ENCODE measurements at places on chromosomes 1 and 21.

DNA sequence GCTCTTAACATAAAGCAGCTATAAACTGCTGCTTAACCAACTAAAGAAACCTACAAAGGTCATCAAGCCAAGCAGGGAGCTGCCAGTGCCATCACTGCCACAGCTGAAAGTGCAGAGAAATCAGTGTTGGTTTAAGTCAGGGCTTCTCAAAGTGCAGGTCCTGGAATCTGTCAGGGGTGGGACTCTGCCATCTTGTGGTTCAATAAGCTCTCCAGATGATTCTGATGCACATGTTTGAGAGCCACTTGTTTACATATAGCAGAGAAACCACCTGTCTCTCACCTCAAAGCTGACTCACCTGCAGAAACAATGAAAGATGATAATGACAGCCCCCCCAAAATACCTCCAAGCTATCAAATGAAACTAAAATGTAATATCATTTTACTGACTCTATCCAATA, 49.3 kb downstream of the SH3GLB1 start:
- DNase-seq: no peak

DNA sequence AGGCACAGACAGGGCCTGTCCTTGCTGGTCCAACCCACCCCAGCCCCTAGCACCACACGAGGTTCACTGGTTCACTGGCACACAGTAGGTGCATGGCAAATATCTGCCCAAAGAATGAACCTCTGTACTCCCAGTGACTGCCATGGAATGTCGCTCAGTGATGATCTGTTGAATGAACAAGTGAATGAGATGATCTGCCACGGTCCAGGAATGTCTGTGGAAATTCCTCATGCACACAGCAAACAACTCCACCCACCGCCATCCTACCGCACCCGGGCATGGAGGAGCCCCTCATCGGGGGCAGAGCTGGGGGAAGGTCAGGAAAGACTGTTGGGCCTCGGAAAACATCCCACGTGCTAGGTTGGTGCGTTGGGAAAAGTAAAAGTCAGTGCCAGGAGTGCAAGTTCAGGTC, 1.7 kb downstream of the HSPG2 start:
- no peak for DNase-seq

DNA sequence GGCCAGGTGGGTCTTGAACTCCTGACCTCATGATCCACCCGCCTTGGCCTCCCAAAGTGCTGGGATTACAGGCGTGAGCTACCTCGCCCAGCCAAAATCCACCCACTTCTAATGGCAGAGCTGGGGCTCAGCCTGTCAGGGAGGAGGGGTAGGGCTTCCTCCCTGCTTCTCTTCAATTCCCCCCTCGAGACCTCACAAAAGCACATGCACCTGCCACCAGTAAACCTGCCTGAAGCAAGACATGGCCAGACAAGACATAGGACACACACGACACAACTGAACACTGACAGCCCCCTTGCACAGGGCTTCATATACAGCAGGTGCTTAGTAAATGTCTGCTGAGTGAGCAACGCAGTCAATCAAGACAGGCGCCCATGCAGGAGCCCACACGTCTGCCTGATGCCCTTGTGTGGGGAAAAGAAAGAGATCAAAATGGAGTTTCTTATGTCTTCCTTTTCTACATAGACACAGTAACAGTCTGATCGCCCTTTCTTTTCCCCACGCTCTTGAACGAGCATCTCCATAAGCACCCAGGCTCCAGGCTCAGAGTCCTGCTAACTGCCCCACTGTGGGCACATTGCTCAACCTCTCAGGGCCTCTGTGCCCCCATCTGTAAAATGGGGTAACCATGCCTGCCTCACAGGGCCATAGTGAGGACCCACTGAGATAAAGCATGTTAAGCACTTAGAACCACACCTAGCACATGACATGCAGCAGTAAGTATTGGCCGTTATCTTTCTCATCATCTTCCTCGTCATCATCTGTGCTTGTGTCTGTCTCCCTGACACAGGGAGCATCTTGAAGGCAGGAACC, 8.8 kb downstream of the SDC3 start:
- no peak for DNase-seq

- DNase-seq: no peak
Observed at GRCh38 chr1:89555550-89555949, 30.9 kb downstream of the LRRC8B start.

GRCh38 chr1:167630568-167631385, 745 bp downstream of the RCSD1 start:
- peak; percentile 59 for DNase-seq

GRCh38 chr21:44394733-44395132, 41.3 kb downstream of the TRPM2 start:
- DNase-seq: no peak

GRCh38 chr1:167137332-167137781, 43.5 kb downstream of the STYXL2 start:
- DNase-seq: no peak

DNA sequence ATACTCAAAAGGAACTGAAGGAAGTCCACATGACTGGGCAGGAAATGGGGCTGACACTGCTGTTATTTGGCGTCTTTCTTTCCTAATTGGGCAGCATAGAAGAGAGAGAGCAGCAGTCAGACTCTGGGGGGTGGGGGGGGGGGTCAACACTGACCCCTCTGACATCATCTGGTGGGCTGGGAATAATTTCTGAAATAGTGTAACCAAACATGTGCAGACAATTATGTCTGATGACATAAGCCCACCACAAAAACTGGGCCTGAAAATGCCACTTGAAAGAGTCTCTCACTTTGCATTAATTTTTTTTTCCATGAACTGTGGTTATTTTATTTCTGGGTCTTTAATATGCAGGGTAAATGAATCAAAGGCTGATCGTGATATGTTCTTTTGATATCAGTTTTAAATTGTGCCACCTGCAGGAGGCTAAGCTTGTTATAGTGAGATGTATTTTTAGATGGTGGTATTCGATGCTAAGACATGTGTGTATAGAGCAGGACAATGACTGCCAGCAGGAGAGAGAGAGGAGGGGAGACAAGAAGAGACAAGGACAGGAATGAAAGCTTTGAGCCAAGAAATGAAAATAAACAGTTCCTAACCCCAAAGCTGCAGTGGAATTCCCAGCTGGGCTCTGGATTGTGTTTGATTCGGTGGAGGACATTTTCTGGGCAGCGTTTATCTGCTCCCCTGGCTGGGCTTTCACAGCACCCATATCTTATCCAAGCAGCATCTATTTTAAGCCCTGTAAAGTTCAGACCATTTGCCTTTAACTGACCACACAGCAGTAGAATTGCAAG, 264.7 kb downstream of the PBX1 start:
- no peak for DNase-seq

DNA sequence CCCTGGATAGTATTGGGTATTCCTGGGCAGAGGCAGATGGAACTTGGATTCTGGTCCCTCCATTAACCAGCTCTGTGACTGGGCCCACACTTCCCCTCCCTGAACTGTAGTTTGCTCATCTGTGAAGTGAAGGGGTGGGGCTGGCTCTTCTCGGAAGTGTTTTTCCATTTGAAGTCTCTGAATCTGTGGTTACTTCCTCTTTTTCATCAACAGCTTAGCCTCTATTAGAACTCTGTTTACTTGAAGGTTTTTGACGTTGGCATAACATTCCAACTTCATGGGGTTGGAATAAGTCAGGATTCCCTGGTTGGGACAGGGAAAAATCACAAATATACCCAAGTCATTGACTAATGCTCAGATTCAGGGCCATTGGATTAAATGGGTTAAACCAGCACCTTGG, 3.6 kb downstream of the KIAA0040 start:
- DNase-seq: peak; percentile 54

GRCh38 chr1:192832492-192832891, 23.7 kb downstream of the RGS2 start:
- DNase-seq: no peak

- DNase-seq: no peak
Observed at GRCh38 chr1:226568077-226568831, 19.7 kb downstream of the STUM start.

DNA sequence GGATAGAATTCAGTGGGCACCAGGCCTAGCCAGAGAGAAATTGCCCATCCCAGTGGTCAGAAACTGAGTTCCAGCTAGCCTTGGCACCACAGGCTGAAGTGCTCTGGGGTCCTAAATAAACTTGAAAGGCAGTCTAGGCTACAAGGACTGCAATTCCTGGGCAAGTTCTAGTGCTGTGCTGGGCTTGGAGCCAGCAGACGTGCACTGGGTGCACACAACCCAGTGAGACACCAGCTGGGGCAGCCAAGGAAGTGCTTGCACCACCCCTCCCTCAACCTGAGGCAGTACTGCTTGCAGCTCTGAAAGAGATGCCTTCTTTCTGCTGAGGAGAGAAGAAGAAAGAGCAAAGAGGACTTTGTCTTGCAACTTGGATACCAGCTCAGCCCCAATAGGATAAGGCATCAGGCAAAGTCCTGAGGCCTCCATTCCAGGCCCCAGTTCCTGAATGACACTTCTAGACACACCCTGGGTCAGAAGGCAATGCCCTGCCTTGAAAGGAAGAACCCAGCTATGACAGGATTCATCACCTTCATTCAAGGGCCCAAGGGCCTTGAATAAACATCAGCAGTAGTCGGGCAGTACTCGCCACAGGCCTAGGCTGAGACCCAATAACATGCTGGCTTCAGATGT, 55.1 kb downstream of the OVGP1 start:
- DNase-seq: no peak

DNA sequence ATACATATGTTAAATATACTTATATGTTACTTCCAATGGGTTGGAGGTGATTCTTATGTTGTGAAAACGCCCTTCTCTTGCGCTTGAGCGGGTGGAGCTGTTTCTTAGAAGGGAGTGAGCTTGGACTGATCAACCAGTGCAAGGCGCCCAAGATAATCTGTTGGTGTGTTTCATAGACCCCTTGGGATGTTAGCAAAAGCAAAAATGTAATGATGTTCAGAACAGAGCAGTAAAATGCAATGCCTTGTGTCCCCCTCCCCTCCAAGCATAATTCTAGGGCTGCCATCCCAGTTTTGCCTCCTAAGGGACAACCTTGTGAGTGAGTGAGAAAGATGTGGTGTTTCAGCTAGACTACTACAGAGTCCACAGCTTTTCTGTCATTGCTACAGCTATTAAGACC, 6.2 kb upstream of the CD34 start:
- DNase-seq: no peak

- no peak for DNase-seq
Observed at GRCh38 chr1:32768110-32768850, 48.9 kb downstream of the YARS1 start.

GRCh38 chr1:176619261-176619660, 156.3 kb downstream of the PAPPA2 start:
- DNase-seq: no peak

DNA sequence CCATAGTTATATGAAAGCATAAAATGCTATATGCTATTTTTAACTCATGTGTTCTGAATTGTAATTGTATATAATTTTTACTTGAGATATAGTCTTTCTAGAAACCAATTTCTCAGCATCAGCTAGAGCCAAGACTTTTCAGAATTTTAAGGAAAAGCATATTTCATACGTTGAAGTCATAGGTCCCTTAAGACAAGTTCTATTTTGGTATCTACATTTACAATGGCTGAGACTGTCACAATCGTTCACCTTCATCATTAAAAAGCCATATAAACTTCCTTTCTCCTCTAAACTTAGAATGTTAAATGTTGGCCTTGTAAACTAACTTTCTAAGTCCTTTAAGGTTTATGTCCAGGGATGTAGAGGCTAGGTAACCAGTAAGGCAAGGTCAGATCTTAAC, 104.1 kb downstream of the LRRC40 start:
- no peak for DNase-seq

- no peak for DNase-seq
Observed at GRCh38 chr1:33442141-33442540, 11.2 kb upstream of the PHC2 start.

GRCh38 chr1:228452194-228453021, 34.8 kb upstream of the RNF187 start:
- no peak for DNase-seq

DNA sequence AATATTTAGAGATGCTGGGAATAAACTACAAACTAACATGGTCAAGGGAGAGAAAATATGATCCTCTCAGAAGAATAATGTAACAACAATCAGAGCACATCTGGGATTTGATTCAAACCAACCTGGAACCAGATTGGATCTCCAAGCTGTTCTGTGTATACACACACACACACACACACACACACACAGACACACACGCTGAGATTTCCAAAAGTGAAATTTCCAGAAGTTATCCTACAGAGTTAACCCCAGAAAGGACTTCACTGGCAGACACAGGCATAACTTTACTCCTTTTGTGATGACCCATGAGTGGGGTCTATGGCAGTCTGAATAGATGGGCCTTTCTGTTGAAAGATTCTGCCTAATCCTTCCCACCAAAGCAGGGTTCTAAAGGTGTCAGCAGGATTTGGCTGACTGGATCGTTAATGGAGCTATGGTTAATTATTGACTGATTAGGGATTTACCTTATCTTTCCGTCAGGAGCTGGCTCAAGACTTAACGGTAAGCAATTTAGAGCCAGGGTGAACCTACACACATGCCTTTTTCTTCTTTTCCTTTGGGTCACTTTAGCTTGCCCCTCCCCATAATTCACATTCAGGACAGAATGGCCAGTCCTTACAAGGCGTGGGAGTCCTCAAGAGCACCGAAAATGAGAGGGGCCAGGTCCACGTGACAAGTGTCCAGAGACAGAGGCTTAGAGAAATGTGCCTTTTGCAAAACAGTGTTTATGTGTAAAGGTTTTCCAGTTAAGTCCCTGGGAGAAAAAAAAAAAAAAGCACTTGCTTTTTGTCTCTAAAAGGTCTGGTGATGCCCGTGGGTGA, 10.9 kb upstream of the PROX1 start:
- no peak for DNase-seq

- no peak for DNase-seq
Observed at GRCh38 chr1:45016767-45017166, 4.7 kb downstream of the UROD start.

GRCh38 chr1:29333008-29333407, 96.7 kb downstream of the PTPRU start:
- DNase-seq: no peak

DNA sequence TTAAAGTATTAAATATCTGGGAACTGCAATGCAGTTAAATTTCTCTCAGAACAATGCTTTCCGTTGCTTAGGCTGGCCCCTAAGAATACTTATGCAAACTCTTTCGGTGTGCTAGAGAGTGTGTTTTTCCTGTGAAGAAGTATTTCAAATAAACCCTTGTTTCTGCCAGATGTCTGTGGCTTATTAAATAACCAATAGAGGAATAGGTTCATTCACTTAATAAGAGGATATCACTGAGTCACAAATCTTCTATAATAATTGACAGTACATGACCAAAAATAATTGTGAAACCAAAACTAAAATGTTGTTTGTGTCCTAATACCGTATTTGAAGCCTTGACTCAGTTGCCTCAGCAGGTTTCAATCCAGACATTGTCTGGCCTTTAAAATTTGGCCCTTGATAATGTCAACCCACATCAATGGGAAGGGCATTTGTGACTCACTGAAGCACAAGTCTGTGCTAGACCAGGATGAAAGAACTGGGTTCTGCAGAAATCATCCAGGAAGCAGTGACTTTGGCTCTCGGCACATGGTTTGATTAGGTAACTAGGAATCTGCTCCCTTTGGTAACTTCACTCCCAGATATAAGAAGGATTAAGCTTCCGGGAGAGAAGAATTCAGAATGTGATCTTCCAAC, 104.2 kb upstream of the BARHL2 start:
- no peak for DNase-seq

DNA sequence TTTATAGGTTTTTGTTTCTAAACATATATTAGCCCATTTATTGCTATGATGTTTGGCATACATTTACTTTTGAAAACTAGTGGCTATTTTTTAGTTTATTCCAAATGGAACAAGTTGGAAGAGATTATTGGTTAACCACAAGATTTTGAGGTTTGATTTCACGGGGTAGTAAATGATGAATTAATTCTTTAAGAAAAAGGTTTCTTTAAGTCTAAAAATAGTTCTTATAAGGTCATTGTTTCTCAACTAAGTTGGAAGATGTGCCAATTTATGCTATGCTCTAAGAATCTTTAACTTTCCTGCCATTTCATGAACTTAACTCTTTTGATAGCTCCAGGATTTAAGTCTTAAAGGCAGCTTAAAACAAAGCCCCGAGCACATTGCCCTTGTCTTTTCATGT, 183.8 kb downstream of the LMO4 start:
- no peak for DNase-seq

Data from GM19239 (cell line).